Renal cortex interstitium (tissue), 15 donors: ENCODE measurements at places on chromosomes 6 and 20. TPM values are rescaled to one million over a fixed set of nuclear protein-coding genes. Genes with fewer than 3 reads are reported as not detected.

Gene FRMD1
- polyA plus RNA-seq: 27.1 TPM

Gene NFYA
- polyA plus RNA-seq: 53.3 TPM

Gene NNAT
- polyA plus RNA-seq: 96.8 TPM

Gene NHLRC1
- polyA plus RNA-seq: 2.6 TPM

Gene MRAP2
- polyA plus RNA-seq: 5.2 TPM

Gene GPX5
- polyA plus RNA-seq: not detected

Gene VGLL2
- not detected for polyA plus RNA-seq

DNA sequence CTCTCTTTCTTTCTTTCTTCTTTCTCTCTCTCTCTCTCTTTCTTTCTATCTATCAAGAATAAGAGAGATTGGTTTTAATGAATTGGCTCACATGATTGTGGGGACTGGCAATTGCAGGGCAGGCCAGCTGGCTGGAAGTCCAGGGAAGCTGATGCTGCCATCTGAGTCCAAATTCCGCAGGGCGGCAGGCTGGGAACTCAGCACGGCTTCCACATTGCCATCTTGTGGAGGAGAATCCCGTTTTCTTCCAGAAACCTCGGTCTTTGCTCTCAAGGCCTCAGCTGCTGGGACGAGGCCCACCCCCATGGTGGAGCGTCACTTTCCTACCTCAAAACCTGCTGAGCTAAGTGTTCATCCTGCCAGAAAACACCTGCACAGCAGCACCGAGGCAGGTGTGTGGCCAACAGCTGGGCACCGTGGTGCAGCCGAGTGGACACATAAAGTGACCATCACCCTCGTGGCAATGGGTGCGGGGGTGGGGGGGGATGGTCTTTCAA, 58.8 kb upstream of the SLCO4A1 start:
- DNase-seq: no peak

DNA sequence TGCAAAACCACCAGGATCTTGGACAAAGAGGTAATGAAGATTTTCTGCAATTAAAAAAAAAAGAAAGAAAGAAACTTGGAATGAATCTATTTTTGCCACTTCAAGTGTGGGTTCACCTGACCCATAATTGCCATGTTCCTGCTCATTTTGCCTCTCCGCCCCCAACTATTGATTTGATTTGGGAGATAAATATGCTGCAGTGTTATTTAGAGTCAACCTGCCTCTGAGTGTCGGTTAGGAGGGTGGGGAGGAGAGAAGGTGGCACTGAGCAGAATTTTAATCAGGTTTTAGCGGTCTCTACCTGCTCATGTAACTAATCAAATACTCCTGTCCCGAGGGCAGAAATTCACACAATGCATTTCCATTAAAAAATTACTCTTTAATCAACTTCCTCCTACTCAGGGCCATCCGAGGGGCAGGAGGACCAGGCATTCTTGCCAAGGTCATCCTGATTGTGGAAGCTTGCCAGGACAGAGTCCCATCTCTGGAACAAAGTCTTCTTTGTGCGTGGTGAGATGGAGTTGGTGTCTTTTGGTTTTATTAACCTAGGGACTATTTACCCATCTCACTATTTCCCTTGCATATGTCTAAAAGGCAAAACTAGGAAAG, 300.1 kb downstream of the CDH26 start:
- DNase-seq: no peak

GRCh38 chr6:79034865-79035264, 43.2 kb downstream of the PHIP start:
- DNase-seq: no peak

DNA sequence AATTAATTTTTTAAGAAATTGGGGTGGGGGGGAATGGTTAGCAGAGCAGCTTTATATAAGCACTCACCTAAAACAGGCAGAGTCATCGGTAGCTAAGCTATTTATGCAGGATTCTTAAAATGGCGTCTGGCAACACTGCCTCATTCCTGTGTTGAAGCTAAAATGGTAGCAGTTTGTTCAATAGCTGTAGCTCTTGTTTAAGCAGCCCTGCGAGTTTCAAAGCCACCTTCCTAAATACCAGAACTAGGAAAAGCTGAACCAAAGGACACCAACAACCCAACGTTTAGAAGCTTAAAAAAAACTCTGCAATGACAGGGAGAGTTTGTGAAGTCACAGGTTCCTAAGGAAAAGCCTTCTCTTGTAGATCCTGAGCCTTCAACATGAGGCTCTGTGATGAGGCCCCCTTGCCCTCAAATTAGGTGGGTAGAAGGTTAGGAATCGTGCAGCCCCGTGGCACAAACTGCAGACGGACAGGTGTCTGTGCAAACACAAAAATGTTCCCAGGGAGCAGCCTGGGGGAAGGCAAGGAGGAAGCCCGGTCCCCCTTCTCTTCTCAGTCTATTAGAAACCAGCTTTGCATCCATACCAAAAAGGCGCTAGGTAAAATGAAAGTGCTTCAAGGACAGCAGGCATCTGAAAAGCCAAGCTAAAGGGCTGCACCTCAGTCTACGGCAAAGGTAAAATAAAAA, 4.7 kb downstream of the ZMYND8 start:
- DNase-seq: no peak

DNA sequence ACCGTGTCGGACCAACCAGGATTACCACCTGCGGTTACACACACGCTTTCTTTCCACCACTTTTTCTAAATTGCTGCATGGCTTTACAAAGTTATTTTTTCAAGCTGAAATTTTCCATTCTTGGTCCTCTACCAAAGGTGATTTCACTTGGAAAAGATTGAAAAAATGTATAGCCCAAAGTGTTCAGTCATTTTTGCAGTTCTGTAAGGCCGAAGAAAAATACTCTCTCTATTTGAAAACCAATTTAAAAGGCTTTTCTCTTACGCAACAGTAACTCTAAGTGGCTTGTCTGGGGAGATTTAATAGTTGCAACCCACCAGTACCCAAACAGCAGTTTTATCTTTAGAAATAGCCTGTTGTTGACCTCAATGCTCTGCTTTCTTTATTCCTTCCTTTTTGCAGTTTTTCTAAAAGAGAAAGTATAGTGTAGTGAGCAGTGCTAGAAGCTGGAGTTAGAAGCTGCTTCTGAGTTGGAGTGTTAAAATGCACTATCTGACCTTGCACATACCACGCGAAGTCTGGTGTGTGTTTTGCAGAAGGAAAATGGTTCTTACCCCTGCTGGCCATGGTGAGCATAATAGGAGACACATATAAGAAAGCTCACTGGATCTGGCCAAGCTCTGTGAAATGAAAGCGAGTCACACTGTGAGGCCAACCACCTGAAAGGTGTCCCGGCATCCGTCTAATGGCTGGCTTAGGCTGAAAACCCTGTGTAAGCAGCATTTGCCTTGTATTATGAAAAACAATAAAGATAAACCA, 271.6 kb upstream of the PRND start:
- DNase-seq: no peak

GRCh38 chr6:135067911-135068310, 13.3 kb upstream of the HBS1L start:
- DNase-seq: no peak

DNA sequence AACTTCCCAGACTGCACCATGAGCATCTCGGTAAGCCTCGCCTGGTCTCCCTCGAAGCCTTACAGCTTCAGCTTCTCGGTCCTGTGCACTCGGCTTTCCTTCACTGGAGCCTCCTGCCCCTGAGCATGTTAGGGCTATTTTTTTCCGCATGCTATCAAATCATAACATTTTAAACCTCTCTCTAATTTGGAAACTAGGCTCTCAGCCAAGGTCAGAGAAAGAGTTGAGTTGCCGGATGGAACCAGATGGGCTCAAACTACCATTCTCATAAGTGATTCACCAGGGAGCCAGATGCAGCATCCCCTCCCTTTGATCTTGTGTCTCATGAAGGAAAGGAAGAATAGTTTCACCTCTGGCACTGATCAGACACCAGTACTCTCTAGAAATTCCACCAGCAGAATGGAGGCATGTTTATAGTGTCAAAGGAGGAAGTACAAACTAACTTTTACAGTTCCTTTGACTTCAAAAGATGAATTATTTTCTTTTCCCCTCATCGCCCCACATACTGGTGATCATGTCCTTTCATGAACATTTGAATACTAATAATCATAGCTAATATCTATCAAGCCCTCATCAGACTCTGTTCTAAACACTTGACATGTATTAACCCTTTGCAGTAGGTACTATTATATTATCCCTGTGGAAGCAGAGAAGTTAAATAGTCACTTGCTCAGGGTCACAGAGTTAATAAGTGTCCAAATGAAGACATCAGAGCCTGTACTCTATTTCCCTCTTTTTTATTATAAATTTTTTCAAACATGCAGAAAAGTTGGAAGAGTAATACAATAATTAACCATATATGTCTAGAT, 46.7 kb downstream of the MAP1LC3A start:
- DNase-seq: peak; percentile 46

DNA sequence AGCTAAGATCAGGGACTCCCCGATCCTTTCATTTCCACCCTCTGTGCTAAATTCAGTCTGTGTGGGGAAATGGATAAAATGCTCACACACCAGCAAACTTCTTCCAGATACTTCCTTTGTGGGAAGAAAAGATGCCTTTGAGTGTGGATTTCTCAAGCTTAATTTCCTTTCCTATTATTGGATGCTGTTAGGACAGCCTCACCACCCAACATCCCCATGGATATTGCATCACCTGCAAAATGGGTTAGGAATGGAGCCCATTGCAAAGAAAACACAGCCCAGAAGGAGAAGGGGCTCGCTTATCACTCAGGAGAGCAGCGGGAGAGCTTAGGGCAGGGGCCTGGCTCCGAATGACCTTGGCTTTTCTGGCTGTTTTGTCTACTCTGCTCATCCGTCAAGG, 272.2 kb downstream of the CDC5L start:
- DNase-seq: no peak

DNA sequence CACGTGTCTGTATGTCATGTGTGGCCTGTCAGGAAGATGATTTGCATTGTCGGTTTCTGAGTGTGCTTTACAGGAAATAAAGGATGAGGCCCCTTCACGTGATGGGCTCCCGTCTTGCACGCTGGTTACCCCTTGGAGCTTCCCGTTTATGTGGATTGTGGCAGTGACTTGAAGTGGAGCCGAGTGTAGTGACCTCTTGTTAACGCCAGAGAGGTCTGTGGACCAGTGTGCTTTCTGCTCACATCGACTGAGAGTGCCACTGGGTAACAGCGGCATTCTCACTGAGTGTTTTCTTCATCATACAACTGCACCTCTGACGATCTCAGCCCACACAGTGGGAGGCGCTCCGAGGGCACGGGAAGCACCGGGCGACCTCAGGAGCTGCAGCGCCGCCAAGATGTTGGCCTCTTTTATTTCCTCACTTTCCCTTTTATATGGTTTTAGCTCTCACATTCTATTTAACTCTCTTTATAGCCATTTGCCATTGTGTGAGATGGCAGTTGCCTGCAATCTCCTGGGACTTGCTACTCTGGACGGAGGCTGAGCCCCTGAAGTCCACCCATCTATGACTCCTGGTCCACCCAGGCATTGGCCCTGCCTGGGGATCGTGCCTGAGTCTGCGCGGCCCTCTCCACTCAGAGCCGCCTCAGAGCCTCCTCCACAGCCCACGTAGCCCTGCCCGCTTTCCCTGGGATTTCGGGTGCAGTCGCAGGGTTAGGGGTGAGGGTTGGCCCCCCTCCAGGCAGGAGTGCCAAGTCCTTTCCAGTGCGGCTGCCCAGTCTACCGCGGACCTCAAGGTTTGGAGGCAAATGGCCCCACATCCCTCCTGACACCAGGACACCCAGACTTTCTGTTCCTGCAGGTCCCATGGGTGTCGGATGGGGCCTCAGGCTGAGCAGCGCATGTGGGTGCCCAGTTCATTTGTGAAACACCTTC, 238.9 kb downstream of the ERMARD start:
- DNase-seq: no peak

GRCh38 chr6:81613606-81614005, 138.9 kb downstream of the TENT5A start:
- DNase-seq: no peak
